ENCODE measurements at places on chromosomes 7 and 10. TPM values are rescaled to one million over a fixed set of nuclear protein-coding genes. Genes with fewer than 3 reads are reported as not detected.

GRCh38 chr10:94344522-94345122, 18.1 kb downstream of the NOC3L start:
- no peaks in the 10 kb centered on the region for H3K4me1 ChIP-seq
- no peaks in the 10 kb centered on the region for H3K36me3 ChIP-seq
- DNase-seq: no peak
- no peak overlapping the region for H3K27ac ChIP-seq

DNA sequence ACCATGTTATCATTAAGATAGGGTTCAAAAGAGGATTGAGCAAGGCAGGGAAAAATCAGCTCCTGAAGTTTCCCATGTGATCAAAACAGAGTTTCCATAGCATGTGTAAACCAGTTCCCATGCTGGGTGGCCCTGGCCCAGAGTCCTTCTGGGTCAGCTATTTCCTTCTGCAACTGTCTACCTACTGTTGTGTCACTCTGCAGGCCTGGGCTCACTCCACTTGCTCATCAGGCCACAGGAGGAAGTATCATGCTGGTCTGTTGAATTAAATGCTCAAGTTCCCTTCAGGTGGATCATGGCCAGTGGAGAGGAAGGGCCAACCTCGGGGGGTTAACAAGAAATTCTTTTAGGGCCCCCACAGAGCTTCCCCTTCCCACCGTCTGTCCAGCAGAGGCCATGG, 104.7 kb downstream of the GFRA1 start:
- no peak overlapping the region for H3K4me3 ChIP-seq
- no peak overlapping the region for H3K27ac ChIP-seq
- DNase-seq: no peak
- H3K27me3 ChIP-seq: no peaks in the 10 kb centered on the region
- H3K36me3 ChIP-seq: no peaks in the 10 kb centered on the region
- H3K4me1 ChIP-seq: no peaks in the 10 kb centered on the region

- H3K4me3 ChIP-seq: no peak overlapping the region
- H3K36me3 ChIP-seq: peaks cover 26% of the 10 kb centered on the region
- H3K27me3 ChIP-seq: no peaks in the 10 kb centered on the region
- H3K4me1 ChIP-seq: peaks cover 17% of the 10 kb centered on the region
- no peak for DNase-seq
These were observed 3.2 kb downstream of the PNPLA8 start for GRCh38 chr7:108522780-108523179.

DNA sequence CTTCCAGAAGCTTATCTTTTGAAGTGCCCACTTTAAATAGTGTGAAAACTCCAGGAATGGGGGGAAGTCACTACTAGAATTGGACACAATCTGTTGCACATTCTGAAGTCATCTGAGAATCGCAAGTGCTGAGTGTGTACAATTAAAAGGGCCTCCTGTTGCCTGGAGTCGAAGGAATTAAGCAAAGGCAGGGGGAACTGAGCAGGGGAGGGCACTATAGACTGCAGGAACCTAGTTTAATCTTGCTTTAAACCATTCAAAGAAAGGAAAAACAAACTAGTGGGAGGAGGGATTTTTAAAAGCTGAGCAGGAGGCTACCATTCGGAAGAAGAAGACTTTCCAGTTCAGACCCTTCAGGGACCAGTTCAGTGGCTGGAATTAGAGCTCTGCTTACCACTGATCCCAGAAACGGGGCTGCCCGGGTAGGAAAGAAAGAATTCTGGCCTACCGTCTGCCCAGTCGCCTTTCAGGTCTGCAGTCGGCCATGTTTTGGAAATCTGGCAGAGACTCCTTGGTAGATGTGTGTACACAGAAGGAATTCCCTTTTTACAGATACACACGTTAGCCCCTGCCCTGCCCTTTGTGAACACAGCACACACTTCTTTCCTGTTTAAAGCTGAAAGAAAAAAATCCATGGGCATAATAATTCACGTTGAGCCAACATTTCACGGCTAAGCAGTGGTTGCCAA, 610.6 kb upstream of the FOXK1 start:
- H3K4me1 ChIP-seq: no peaks in the 10 kb centered on the region
- H3K36me3 ChIP-seq: no peaks in the 10 kb centered on the region
- no peak for DNase-seq
- H3K27ac ChIP-seq: no peak overlapping the region
- H3K4me3 ChIP-seq: no peak overlapping the region
- H3K27me3 ChIP-seq: no peaks in the 10 kb centered on the region

TMEM270 gene
- total RNA-seq: not detected

DNA sequence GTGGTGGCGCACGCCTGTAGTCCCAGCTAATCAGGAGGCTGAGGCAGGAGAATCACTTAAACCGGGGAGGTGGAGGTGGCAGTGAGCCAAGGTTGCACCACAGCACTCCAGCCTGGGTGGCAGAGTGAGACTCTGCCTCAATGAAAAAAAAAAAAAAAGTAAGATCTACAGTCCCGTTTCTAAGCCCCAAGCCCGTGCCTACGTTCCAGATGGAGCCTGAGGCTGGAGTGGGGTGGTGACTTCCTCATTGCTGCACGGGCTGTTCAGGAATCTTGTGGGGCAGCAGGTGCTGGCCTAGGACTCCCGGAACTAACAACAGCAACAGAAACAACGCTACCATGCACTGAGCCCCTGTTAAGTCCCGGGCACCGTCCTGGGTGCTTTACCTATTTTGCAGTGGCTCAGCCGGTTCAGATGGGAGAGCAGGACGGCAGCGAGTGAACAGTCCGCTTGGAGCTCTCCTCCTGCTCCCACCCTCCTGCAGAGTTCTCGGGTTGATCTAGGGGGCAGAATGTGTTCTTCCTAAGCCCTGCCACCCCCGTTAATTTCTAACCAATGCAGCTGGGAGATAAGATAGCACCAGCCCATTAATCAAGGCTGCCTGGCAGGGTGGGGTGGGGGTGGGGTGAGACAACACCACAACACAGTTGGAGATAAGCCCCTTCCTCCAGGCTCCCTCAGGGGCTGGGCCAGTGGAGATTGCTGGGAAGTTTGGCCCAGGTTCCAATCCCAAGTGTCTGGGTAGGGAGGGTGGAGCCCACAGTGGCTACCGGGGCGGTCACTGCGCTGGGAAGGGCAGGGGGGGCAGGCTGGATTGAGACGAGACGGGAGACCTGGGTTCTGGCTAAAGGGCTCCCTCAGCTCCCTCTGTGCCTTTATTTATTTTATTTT, 17.0 kb upstream of the SFRP5 start:
- peaks cover 15% of the 10 kb centered on the region for H3K4me1 ChIP-seq
- H3K4me3 ChIP-seq: no peak overlapping the region
- no peak for DNase-seq
- no peak overlapping the region for H3K27ac ChIP-seq
- no peaks in the 10 kb centered on the region for H3K27me3 ChIP-seq

- no peak overlapping the region for H3K4me3 ChIP-seq
- DNase-seq: no peak
- H3K4me1 ChIP-seq: no peaks in the 10 kb centered on the region
These were observed 51.8 kb upstream of the SLC35G1 start for GRCh38 chr10:93841961-93842360.

GRCh38 chr10:104308439-104308903, 29.8 kb downstream of the ITPRIP start:
- H3K36me3 ChIP-seq: peaks cover 10% of the 10 kb centered on the region
- H3K4me3 ChIP-seq: no peak overlapping the region
- H3K27me3 ChIP-seq: no peaks in the 10 kb centered on the region
- no peak overlapping the region for H3K27ac ChIP-seq

VWDE gene
- 0.62 TPM for total RNA-seq

GRCh38 chr7:151157645-151158329, 9.7 kb downstream of the GBX1 start:
- no peaks in the 10 kb centered on the region for H3K36me3 ChIP-seq
- no peaks in the 10 kb centered on the region for H3K4me1 ChIP-seq
- no peak overlapping the region for H3K4me3 ChIP-seq

DNA sequence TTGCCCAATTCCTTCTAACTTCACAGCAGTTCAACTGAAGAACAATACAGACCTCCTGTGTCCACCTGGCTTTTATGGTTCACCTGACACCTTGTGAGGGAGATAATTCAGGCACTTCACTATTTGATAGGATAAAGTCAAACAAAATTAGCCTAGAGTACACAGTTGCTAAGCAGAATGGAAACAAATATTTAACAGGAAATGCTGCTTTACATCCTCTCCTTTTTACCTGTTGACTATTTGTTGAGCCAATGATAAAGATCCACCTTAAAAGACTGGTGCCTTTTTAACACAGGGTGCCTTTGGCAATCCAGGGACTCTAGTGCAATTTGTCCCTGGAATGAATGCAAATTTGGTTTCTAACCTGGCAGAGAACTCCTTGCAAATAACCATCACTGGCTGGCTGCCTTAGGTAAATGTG, 39.8 kb downstream of the ITPRID1 start:
- no peaks in the 10 kb centered on the region for H3K36me3 ChIP-seq
- H3K27ac ChIP-seq: no peak overlapping the region
- no peaks in the 10 kb centered on the region for H3K4me1 ChIP-seq
- no peak for DNase-seq

GRCh38 chr10:79152423-79152817, 83.7 kb downstream of the ZMIZ1 start:
- no peak for DNase-seq
- no peaks in the 10 kb centered on the region for H3K27me3 ChIP-seq
- peak overlapping the region; percentile 90 for H3K27ac ChIP-seq
- H3K4me1 ChIP-seq: peaks cover 60% of the 10 kb centered on the region

DNA sequence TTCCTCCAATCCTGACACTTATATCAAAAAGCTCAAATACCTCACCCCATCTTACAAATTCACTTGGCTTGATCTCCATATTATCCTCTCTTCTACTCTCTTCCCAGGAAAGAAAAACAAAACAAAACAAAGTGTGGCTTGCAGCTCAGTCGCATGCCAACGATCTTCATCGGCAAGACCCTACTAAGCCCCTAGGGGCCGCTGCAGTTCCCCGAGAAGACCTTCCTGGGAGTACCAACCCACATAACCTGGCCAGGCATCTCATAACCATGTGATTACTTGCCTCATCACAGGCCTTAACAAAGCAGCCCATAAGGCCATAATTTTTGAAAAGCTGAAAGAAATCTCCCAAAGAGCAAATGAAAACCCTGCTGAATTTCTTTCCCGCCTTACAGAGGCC, 103.7 kb downstream of the ZNF92 start:
- no peak overlapping the region for H3K4me3 ChIP-seq
- no peaks in the 10 kb centered on the region for H3K27me3 ChIP-seq
- no peak for DNase-seq
- no peaks in the 10 kb centered on the region for H3K4me1 ChIP-seq
- no peak overlapping the region for H3K27ac ChIP-seq

DNA sequence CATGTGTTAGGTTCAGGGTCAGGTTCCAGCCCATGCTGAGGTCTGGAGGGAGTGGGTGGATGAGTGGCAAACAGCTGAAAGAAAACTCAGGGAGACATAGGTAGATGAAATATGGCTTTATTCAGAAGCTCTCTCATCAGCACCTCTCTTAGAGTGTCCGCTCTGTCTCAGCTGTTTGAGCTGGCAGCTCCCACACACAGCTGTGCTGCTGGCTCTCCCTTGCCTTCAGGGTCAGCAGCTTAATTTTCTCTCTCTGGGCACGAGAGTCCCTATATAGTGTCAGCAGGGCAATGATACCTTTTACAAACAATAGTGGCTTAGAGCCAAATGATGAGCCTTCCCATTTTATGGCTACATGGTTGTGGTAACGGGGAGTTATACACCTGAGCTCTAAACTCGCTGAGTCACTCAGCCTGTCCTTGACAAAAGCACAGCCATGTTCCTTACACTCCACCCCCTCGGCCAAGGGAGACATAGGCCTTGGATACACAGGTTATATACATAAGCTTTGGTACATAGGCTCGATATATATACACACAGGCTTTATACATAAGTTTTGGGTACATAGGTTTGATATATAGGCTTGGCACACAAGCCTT, 10.4 kb downstream of the RNF133 start:
- no peak for DNase-seq
- no peaks in the 10 kb centered on the region for H3K4me1 ChIP-seq
- H3K36me3 ChIP-seq: no peaks in the 10 kb centered on the region
- no peaks in the 10 kb centered on the region for H3K27me3 ChIP-seq

STK32C gene
- total RNA-seq: 2.6 TPM

ZNF239 gene
- total RNA-seq: 2.3 TPM

THSD7A gene
- 0.57 TPM for total RNA-seq

GRCh38 chr7:113267885-113268284, 149.5 kb upstream of the SMIM30 start:
- no peak overlapping the region for H3K4me3 ChIP-seq
- no peak for DNase-seq
- H3K36me3 ChIP-seq: no peaks in the 10 kb centered on the region
- no peak overlapping the region for H3K27ac ChIP-seq
- no peaks in the 10 kb centered on the region for H3K27me3 ChIP-seq

DNA sequence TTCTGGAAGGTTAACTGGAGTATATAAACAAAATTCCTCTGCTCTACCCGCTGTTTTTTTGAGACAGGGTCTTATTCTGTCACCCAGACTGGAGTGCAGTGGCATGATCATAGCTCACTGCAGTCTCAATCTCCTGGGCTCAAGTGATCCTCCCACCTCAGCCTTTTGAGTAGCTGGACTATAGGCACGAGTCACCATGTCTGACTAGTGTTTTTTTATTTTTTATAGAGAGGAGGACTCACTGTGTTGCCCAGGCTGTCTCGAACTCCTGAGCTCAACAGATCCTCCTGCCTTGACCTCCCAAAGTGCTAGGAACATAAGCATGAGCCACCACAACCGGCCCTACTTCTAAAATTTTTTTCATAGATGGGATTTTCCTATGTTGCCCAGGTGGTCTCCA, 2.2 kb downstream of the RAB18 start:
- no peak overlapping the region for H3K4me3 ChIP-seq
- no peaks in the 10 kb centered on the region for H3K27me3 ChIP-seq
- H3K4me1 ChIP-seq: peaks cover 18% of the 10 kb centered on the region
- H3K27ac ChIP-seq: no peak overlapping the region

GRCh38 chr10:121291823-121292222, 306.4 kb downstream of the FGFR2 start:
- H3K36me3 ChIP-seq: no peaks in the 10 kb centered on the region
- H3K4me1 ChIP-seq: no peaks in the 10 kb centered on the region
- no peak overlapping the region for H3K4me3 ChIP-seq
- DNase-seq: no peak

GRCh38 chr10:97075961-97076525, 109.7 kb downstream of the SLIT1 start:
- no peak overlapping the region for H3K4me3 ChIP-seq
- no peak overlapping the region for H3K27ac ChIP-seq
- DNase-seq: no peak
- peaks cover 3% of the 10 kb centered on the region for H3K4me1 ChIP-seq
- peaks cover 99% of the 10 kb centered on the region for H3K27me3 ChIP-seq

DNA sequence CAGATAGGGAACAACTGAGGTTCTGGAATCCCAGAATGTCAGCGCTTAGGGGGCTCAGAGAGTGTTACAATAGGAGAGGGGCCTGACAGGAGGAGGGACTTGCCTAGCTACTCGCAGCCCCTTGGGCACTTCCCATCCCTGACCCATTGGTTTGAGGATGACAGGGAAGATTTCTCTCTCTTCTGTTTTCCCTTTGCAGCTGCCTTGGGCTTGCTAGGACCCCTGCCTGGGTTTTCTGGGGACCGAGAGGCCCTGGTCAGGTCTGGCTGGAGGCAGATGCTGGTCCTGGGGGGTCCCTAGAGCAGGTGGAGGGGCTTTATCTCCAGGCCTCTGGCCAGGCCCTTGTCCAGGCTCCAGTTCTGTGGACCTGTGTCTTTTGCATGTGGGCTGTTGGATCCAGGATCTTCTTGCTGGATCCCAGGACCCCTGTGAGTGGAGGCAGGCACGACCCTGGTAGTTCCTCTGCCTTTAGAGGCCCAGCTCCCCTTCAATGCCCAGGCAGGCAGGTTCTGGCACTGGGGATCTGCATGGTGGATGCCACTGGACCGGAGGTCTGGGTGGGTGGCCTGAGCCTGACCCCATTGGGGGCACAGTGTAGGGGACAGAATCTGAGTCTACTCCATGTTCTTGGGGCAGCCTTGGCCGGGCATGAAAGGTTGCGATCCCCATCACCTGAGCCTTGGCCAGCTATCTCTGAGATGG, 26.9 kb downstream of the RAMP3 start:
- no peaks in the 10 kb centered on the region for H3K27me3 ChIP-seq
- H3K36me3 ChIP-seq: no peaks in the 10 kb centered on the region
- H3K4me3 ChIP-seq: no peak overlapping the region
- no peak overlapping the region for H3K27ac ChIP-seq
- no peaks in the 10 kb centered on the region for H3K4me1 ChIP-seq
